ENCODE measurements at places on chromosomes 2 and 18.

GRCh38 chr2:21326152-21326551 is 202.4 kb downstream of the TDRD15 start:
- no peak for DNase-seq

- no peak for DNase-seq
Observed at GRCh38 chr18:32889615-32890593, 117.1 kb upstream of the KLHL14 start.

GRCh38 chr2:28681158-28681571 is 70.5 kb upstream of the PPP1CB start:
- DNase-seq: no peak

DNA sequence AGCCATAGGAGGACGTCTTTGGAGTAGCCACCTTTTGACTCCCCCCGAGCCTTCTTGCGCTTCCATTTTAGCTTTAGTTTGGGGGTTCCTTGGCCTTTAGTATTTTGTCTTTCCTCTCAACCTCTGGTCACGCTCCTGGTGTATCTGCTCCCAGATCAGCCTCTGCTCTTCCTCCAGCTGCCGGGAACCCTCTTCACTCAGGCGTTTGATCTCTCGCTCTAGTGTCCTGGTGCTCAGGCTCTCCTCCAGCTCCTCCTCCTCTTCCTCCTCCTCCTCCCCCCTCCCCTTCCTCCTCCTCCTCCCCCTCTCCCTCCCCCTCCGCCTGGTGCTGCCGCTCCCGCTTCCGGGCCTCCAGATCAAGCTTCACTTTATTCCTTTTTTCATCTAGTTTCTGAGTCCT is 1082.3 kb upstream of the TMEFF2 start:
- DNase-seq: no peak

DNA sequence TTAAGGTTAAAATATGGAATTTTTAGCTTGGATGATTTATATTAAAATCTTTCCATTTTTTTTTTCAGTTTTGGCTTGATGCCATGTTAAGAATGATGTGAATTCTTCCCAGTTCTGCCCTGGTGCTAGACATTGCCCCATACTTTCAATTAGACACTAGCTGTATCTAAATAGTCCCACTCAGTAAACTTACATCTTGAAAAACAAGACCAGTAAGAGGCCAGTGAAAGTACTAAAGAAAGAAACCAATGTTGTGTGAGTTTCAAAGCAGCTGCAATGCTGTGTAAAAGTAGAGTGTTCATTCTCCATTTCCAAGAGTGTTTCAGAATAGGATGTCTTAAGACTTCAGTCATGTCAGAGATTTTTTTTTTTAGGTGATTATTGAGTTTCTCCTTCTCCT is 40.0 kb upstream of the CYBRD1 start:
- no peak for DNase-seq

- DNase-seq: no peak
Observed at GRCh38 chr18:12410081-12410481, 2.4 kb downstream of the PRELID3A start.

- DNase-seq: no peak
Observed at GRCh38 chr2:147740211-147740927, 104.5 kb upstream of the ACVR2A start.

- no peak for DNase-seq
Observed at GRCh38 chr2:196696423-196697079, 57.0 kb downstream of the CCDC150 start.

GRCh38 chr2:176817061-176817565 is 395.5 kb upstream of the HNRNPA3 start:
- DNase-seq: no peak

DNA sequence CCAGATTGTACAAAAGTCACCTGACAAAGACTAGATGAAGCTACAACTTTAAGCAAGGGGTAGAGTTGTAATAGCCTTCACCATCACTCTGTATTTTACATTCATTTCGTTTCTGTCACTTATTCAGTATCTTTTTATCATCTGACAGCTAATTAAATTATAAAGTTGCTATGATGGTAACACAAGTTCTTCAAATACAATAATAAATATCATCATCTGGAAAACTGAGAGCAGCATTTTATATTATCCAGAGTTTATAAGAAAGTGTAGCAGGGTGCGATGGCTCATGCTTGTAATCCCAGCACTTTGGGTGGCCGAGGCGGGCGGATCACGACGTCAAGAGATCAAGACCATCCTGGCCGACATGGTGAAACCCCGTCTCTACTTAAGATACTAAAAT is 21.1 kb downstream of the DYNC2LI1 start:
- DNase-seq: no peak

GRCh38 chr2:15111718-15112117 is 449.4 kb downstream of the NBAS start:
- DNase-seq: no peak

GRCh38 chr2:23495661-23496114 is 110.7 kb downstream of the KLHL29 start:
- DNase-seq: no peak

DNA sequence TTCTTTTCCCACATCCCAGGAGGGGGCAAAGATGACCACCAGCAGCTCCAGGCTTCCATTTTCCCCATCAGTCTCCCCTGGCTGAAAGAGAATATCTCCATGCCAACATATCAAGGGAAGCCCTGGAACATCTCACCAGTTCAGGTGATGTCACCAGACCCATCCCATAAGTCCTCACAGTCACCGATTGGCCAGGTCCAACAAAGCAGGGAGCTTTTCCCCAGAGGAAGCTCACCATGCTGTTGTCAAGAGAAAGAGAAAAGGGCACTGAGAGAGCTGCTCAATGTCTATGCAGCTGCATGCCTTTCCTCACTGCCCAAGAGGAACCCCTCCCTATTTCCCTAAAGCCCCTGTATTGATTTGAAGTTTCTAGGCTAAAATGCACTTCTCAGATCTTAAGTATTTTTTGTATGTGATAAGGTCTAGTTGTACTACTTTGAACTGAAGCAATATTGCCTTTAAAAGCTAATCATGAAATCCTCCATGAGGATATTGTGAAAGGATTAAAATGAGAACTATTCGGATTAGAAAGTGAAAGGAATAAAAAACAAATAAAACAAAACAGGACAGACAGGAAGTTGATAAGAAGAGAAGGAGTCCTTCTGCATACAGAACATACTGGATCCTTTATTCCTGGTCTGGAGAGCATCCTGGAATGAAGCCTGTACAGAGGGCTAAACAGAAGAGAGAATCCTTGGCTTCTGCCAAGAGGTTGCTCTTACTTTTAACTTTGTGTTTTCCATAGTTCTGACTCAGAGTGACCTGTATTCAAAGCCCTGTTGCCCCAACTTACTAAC is 45.2 kb upstream of the CTIF start:
- no peak for DNase-seq

DNA sequence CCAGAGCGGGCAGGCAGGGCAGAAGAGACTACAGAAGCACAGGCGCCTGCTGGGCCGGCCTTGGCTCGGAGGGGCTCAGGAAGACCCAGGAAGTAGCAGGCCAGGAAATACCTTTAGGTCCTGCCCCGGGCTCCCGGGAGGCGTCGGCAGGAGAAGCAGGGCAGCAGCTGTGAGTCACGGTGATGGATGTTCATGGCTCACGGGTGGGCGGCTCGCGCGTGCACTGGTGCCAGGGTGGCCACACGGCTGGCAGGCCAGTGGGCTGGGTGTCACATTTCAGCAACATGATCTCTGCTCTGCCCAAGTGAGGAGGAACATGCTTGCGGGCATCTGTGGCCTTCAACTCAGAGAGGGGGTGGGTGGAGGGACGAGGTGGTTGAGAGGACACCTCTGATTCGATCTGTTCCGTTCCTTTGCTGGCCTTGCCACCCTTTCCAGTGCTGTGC is 139.3 kb downstream of the KLHL29 start:
- peak; percentile 14 for DNase-seq

GRCh38 chr2:44623622-44624351 is 262.0 kb downstream of the CAMKMT start:
- no peak for DNase-seq

- DNase-seq: no peak
Observed at GRCh38 chr2:136141510-136142149, 23.7 kb upstream of the CXCR4 start.

DNA sequence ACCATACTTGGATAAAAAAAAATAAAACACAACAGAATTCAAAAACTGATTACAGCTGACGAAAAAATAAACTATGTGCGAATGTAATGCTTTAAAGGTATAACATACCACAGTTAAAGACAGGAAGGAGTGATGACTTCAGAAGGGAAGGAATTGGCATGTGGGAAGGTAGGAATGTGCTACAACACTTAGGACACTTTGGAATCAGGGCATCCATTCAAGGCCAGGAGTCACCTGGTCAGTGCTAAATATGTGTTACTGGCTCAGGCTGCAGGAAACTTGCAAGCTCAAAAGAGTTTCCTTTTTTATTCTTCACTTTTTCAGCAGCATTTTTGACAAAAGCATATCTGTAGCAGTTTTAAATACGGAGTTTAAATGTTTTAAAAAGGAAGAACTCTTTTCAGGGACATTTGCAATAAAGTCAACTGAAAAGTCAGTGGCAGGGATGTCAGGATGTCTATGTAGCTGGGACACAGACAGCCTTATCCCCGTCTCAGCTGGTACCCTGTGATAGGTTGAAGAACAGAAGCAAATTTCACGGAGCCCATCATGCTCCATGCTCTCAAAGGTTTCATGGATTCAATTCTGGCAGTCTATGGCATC is 138.0 kb upstream of the KLHL14 start:
- DNase-seq: no peak

- no peak for DNase-seq
Observed at GRCh38 chr2:229071292-229071976, 199.7 kb downstream of the PID1 start.

GRCh38 chr2:120596191-120596811 is 139.4 kb upstream of the GLI2 start:
- DNase-seq: no peak

DNA sequence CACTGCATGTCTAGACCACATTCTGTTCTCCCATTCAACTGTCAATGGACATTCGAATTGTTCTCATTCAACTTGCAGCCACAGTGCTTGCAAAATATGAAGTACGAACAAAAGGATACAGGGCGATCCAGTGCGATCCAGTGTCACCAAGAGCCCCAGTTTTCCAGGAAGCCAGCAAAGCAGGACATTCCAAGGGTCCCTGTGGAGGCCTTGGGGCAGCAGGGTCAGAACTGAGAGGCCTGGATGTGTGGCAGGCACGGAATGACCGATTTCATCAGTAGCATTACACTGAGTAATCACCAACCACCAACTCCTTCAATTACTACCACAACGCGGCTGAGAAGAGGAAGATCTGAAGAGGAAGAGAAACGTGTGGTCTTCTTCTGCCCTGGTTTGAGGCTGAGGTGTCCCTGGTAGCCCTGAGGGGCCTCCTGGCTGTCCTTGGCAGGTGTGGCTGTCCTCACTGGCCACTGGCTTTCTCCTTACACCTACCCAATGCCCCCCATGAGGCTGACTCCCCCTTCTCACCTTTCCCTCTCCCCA is 172.7 kb upstream of the FHL2 start:
- DNase-seq: no peak

DNA sequence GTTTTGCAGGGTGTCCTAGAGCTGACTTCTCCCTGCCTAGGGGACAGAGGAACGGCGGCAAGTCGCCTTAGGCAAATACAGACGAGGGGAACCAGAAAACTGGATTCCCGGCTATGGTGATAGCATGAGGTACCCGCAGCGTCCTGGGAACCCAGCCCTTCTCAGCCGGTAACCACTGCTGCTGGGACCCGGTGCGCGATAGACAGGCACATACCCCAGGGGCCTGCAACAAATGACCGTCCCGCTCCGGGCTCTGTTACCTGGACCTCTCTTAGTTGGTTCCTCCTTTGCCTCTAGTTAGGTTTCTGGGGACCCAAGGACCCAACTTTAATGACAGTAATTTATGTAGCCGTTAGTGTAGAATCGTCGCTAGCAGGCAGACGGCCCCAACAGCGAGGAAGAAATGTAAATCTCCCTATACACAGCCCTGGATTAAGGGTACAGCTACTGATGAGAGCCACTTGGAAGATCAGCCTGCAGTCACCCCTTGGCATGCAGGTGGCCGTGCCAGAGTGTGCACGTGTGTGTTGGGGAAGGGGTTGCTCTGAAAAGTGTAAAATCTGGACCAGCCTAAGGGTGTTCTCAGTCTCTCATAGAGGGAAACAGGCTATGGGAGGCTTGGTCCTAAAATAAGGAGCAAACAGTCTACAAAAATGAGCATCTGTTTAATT is 819 bp upstream of the SERPINE2 start:
- DNase-seq: no peak

GRCh38 chr2:105757433-105757832 is 12.7 kb downstream of the NCK2 start:
- no peak for DNase-seq

DNA sequence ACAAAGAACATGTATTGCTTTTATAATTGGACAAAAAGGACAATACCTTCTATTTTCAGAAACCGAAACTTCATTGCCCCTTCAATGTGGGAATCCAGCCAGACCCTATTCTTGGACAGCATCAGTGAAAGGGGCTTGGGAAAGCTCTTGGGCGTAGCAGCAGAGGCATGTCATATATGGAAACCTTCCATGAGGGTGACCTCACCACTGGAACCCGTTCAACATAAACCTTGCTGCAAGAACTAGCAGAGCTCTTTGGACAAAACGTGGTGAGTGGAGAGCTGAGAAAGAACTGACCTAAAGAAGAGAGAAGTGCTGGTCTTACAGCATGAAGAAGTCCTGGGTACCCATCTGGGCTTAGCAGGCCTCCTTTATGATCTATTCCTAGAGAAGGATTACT is 22.7 kb upstream of the ACTG2 start:
- DNase-seq: no peak

GRCh38 chr2:10035633-10036032 is 7.7 kb upstream of the KLF11 start:
- no peak for DNase-seq

DNA sequence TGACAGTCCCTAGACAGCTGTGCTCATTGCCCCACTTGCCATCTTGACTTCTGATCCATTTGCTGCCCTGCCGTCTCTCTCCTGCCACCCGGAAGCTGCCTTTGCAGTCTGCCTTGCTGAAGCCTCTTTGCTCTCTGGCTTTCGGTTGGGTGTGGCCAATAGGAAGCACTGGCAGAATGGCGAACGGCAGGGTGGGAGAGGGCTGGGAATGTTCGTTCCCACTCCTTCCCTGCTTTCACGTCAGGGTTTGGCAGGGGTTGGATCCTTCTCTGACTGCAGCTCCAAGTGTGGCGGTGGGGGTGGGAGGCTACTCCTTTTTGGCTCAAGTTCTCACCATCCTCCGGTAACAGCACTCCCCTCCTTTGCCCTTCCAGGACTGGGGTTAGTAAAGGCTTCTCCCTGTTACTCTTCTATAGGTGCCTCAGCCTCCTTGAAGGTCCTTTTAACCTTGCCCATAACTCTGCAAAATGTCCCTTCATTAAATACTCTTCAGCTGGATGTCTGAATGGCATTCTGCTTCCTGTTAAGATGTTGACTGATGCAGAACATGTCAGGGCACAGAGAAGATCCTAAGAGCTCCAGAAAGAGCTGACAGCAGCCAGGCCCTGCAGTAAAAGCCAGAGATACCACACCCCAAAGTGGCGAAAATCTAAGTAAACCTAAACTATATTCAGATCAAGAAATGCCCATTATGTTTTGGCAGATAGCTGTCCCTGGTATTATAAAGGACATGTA is 299.7 kb downstream of the CDCA7 start:
- no peak for DNase-seq

GRCh38 chr2:238299803-238300202 is 11.4 kb upstream of the PER2 start:
- no peak for DNase-seq

- no peak for DNase-seq
Observed at GRCh38 chr2:168439536-168439935, 16.5 kb upstream of the CERS6 start.

GRCh38 chr2:20634507-20635112 is 16.3 kb downstream of the HS1BP3 start:
- no peak for DNase-seq
